Activated T-cell treated with anti-CD3 and anti-CD28 coated beads for 24 hours (primary cell): ENCODE measurements at places on chromosomes 16 and 17.

- no peak for DNase-seq
These were observed 54.8 kb downstream of the CDH13 start for GRCh38 chr16:82681592-82681991.

DNA sequence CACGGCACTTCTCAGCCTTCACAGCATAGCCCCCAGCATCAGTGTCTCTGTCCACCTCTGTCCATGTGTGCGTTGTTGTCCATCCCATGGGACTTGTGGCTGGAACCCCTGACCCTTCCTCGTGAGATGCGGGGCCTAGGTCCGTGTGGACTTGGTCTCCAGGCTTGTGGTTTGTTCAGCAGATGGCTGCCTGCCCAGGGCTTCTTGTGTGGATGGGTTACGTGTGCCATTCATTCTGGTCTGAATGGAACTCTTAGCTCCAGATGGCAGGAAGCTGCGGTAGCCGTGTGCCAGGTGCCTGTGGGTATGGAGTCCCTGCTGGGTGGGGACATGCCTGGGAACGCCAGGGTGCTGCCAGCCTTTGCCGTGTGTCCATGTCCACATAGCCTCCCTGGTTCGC, 31.7 kb upstream of the NUDT16L1 start:
- no peak for DNase-seq

GRCh38 chr17:32141258-32141657, 1.0 kb upstream of the RHOT1 start:
- no peak for DNase-seq

DNA sequence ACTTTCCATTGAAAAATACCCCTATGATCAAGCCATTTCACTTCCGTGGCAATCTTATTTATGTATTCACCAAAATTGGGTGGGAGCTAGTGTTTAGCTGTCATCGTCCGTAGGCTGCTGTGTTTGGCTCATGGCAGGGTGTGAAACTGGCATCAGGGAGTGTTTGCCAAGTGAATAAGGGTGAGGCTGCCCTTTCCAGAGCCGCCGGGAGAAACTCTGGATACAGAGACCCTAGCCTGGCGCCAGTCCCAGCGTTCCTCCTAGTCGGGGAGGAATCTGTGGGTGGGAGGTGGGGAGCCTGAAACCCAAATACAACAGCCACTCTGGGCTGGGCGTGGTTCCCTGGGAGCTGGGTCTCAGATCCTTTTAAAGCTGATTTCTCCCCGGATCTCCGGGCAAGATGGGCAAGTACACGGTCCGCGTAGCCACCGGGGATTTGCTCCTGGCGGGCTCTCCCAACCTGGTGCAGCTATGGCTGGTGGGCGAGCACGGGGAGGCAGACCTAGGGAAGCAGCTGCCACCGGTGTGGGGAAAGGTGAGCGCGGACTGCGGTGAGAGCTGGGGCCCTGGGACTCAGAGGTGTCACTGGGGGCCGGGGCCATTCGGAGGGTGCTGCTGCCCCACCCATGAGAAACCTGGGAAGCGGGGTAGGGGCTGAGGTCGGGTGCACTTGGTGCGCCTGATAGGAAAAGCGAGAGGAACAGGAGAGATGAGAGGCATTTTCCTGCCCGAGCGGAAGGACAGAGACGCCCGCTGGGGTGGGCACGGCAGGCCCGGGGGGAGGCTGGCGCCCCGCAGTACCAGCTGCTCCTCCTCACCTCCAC, 62.1 kb upstream of the TEKT1 start:
- DNase-seq = no peak

DNA sequence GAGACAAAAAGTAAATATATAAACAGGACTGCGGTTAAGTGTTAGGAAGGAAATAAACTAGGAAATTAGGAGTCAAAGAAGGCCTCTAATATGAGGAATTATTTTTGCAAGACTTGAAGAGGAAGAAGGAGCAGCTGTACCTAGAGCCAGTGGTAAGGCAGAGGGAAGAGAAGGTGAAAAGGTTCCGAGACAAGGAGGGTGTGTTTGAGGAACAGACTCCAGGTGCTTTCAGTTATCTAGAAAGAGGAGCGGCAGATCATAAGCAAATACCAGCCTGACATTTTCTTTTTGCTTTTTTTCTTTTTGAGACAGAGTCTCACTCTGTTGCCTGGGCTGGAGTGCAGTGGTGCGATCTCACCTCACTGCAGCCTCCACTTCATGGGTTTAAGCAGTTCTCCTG, 61.0 kb downstream of the CHD9 start:
- no peak for DNase-seq

DNA sequence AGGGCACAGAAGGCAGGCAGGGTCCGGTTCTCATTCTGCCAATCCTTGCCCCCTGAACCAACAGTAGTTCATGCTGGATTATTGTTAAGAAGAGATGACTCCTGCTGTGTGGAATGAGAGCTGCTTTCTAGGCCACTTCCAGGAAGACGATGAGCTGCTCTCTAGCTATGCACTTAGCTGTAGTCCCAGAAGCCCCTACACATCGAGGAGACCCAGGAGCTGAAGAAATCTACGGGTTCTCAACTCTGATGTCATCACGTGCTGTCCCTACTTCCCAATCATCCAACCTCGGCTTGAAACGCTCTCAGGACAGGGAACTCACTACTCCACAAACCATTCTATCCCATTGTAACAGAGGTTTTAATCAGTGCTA, 29.0 kb upstream of the EMP2 start:
- no peak for DNase-seq

- no peak for DNase-seq
These were observed 440.9 kb upstream of the MAF start for GRCh38 chr16:80041410-80041809.

- no peak for DNase-seq
These were observed 17.7 kb downstream of the PIMREG start for GRCh38 chr17:6461792-6462524.
